ENCODE measurements at places on chromosomes 4 and X.

DNA sequence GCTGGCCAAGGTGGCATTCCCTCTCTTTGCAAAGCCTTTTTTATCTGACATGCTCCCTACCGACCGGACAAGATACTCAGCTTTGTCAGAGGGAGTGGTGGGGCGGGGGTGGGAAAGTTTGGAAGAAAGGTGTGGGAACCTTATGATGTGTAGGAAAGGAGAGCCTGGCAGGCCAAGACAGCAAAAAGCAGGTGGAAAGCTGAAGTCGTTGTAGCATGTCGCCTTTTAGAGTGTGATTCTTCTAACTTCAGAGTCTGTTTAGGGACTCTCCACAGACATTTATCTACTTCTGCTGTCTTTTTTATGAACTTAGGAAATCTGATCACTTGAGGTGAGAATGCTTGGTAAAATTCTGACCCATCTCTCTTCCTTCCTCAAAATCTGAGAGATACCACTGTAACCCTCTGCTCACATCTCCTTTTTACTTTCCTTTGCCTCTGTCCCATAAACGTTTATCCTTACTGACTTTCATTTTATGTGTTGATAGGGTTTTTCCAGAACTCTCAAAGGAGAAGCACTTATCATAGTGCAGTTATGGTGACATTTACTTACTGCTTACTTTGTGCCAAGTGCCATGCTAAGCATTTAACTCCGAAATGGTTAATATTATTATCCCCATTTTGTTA is 8.2 kb upstream of the RUFY3 start:
- DNase-seq: no peak

GRCh38 chr4:52641854-52642563 is 17.1 kb downstream of the USP46 start:
- DNase-seq: no peak

DNA sequence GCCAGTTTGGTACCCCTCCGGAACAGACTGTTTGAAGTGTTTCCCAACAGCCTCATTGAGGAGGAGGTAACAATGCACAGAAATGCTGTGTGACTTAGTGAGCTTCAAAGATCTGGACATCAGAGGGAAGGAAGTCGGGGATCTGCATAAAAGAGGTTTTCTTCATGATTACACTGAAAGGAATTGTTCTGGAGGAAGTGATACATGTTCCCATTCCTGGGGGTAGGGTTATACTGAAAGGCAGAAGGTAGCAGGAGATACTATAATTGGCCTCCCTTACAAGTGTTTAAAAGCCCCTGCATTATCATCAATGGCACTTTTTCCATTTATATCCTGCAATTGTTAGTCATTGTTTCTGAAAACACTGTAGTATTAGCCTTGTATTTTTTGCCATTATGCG is 94.0 kb upstream of the DKK2 start:
- DNase-seq: no peak

DNA sequence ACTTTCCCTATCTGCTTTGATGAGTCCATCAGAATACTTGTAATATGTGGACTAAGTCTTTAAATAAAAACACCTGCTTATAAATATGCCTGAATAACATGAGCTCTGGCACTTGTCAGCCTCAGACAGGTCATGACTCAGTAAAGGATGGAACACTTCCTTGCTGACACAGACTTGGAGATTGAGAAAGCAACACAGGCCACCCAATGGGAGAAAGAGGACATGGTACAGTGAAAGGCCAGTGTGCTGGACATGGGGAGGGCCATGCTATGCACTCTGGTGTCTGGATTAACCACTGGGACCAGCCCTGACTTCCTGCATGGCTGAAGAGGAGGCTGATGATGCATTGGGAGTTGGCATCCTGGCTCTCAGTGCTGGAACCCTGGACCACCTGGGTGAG is 149.5 kb downstream of the DHRSX start:
- no peak for DNase-seq

GRCh38 chr4:129526812-129527211 is 430.9 kb downstream of the C4orf33 start:
- DNase-seq: no peak

- DNase-seq: no peak
These were observed 172.1 kb upstream of the MAGEE2 start for GRCh38 chrX:75957107-75957610.

- no peak for DNase-seq
These were observed 7.6 kb downstream of the NKX6-1 start for GRCh38 chr4:84491481-84491880.

DNA sequence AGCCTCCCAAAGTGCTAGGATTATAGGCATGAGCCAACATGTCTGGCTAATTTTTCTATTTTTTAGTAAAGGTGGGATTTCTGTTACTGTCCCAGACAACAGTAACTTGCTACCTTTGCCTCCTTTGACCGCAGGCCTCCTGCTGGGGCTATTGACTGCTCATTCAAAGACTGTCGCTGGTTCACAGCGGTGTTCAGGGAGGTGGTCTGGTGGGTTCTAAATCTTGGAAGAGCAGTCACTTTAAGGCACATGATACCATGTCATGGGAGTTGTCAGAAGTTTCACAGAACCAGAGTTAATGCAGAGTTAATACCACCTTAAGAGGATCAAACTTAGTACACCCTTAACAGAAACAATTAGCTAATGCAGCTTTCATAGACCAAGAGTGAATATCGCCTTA is 3.8 kb downstream of the ASMT start:
- DNase-seq: no peak

- peak; percentile 77 for DNase-seq
These were observed 28.6 kb downstream of the HADH start for GRCh38 chr4:108018040-108018883.

GRCh38 chr4:158682066-158682465 is 10.0 kb downstream of the ETFDH start:
- DNase-seq: no peak

DNA sequence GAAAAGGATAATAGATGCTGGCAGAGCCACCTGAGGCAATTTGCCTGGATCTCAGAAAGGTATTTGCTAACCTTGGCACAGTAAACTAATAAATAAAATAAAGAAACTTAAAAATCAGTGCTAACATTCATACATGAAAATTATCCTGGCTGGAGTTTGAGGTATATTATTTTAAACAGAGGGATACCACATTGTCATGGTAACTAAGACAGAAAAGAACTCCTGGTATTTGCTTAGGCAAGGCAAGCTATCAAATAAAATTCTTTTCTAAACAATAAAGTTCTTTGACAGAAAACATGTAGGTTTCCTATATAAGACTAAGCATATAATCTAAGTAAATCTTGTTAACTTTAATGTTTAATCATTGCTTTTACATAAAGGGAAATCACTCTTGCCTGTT is 218.8 kb downstream of the MAGEB17 start:
- DNase-seq: no peak

- DNase-seq: no peak
These were observed 121.3 kb downstream of the PPARGC1A start for GRCh38 chr4:23768541-23768940.

- DNase-seq: no peak
These were observed at the start of gene CXCL8 for GRCh38 chr4:73740353-73740778. CXCL8 (plus strand) TSS chr4:73740569; CDS start chr4:73740659, 90 bp downstream.

DNA sequence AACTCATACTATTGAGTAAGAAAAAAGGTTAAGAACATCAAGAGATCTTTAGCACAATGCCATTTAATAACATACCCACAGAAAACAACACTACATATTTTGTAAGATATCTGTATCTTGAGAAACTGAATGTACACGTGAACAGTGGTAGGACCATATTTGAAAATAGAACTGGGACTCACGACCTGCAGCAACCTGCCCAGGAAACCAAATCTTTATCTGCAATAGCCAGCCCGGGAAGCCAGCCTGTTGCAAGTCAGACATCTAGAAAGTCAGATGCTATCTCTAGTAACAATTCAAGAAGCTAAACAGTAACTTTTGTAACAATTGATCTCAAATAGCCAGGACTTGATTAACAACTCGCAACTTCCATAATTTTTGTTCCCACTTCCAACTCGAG is 52.6 kb upstream of the SOD3 start:
- no peak for DNase-seq

DNA sequence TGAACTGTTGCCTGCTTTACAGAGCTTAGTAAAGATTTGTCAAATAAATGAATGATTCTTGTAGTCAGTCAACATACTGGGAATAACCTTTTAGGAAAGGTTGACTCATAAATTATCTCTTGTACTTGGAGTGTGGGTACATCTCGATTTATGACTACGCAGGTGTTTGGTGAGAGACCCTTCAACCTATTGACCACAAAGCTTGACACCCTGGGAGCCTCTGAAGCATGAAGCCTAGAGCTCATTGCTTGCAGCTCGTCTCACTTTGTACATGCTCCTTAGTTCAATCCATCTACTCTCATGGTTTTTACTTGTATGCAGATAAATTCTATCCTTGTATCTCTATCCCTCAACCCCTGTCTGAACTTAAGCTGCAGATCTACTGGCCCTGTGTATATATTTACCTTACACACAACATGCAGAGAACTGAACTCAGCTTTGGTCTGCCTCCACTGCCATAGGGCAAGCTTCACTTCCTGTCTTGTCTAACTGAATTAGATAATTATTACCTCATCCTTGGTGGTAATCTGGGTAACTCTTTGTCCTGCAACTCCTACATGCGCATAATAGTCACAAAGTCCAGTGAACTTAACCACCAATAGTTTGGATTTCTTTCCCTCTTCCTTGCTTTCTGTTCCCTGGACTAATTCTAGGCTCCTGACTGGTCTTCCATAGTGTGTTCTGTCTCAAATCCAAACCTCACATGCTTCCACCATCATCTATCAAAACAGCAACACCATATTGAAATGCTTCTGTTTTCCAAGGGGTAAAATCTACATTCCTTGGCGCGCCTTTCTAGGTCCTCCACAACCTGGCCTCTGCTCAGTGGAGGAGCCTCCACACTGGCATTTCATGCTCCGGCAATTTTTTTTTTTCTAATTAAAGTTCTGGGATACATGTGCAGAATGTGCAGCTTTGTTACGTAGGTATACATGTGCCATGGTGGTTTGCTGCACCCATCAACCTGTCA is 32.2 kb upstream of the FAT1 start:
- no peak for DNase-seq

- no peak for DNase-seq
These were observed 112.8 kb downstream of the KDR start for GRCh38 chr4:55012363-55013230.

GRCh38 chr4:111492496-111492895 is 652.8 kb upstream of the FAM241A start:
- DNase-seq: no peak

GRCh38 chr4:118942465-118942864 is 53.8 kb downstream of the SYNPO2 start:
- no peak for DNase-seq

GRCh38 chrX:79572566-79572965 is 205.4 kb upstream of the ITM2A start:
- DNase-seq: no peak

GRCh38 chr4:176340871-176341685 is 21.3 kb downstream of the SPCS3 start:
- DNase-seq: no peak

GRCh38 chr4:186580669-186581068 is 25.3 kb upstream of the MTNR1A start:
- no peak for DNase-seq

DNA sequence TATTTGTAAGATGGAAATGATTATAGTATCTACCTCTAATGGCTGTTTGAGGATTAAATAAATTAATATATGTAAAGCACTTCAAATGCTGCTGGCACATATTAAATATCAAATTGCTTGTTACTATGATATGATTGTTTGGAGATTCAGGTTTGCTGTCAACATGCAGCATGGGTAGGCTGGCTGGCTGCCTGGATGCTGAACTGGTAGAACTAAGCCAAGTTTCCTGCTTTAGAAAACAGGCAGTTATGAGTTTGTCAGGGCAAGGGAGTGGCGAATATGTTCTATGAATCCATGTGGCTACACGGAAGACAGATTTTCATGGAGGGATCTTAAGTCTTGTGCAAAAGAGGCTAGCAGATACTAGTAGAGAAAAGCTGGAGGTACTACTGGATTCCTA is 239.6 kb downstream of the GBA3 start:
- no peak for DNase-seq

- DNase-seq: no peak
These were observed 8.8 kb downstream of the DCLK2 start for GRCh38 chr4:150087006-150087405.

DNA sequence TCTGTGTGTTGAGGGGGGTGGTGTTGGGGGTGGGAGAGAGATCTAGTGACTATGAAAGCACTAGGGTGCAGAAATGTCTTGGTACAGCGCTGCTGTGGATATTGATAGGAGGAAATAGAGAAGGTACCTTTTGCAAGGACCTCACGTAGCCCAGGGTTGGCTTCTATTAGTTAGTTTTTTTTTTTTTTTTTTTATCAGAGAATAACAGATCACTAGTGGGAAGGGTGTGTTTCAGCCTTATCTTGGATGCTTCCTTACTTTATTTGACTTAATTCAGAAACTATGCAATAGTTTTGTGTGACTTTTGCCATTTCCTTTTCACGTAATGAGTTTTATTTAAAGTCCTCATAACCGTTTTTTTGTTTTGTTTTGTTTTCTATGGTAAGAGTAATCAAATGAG is 16.4 kb upstream of the PGRMC2 start:
- no peak for DNase-seq

DNA sequence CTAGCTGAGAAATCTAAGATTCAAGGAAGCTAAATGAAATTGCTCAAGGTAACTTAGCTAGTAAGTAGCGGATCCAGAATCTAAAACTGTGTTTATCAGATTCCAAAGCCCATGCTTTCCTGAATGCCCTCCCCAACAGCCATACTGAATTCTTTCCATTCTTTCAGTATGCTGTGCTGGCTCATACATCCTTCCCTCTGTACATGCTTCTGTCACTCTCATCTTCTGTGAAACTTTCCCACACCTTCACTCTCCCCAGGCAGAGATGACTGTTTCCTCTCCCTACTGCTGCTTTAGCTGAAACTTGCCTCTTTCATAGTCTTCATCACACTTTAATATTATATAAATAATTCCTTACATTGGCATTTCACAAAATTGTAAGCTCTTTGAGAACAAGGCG is 39.3 kb upstream of the SMARCAD1 start:
- no peak for DNase-seq

- DNase-seq: no peak
These were observed 91.1 kb downstream of the PPP3CA start for GRCh38 chr4:101256222-101256621.

Measured in stimulated activated CD4-positive, alpha-beta T cell treated with anti-CD3 and anti-CD28 coated beads, Interleukin-1b, Interleukin-23, amount 100 ng/mL, for 24 hours (primary cell).